ENCODE measurements at places on chromosomes 16 and 17.

GRCh38 chr16:78225919-78226318 lies 126.5 kb downstream of the WWOX start:
- no peak for DNase-seq
- no peaks in the 10 kb centered on the region for H3K4me1 ChIP-seq
- H3K27ac ChIP-seq = no peak overlapping the region
- no peaks in the 10 kb centered on the region for H3K27me3 ChIP-seq
- H3K4me3 ChIP-seq = no peak overlapping the region

DNA sequence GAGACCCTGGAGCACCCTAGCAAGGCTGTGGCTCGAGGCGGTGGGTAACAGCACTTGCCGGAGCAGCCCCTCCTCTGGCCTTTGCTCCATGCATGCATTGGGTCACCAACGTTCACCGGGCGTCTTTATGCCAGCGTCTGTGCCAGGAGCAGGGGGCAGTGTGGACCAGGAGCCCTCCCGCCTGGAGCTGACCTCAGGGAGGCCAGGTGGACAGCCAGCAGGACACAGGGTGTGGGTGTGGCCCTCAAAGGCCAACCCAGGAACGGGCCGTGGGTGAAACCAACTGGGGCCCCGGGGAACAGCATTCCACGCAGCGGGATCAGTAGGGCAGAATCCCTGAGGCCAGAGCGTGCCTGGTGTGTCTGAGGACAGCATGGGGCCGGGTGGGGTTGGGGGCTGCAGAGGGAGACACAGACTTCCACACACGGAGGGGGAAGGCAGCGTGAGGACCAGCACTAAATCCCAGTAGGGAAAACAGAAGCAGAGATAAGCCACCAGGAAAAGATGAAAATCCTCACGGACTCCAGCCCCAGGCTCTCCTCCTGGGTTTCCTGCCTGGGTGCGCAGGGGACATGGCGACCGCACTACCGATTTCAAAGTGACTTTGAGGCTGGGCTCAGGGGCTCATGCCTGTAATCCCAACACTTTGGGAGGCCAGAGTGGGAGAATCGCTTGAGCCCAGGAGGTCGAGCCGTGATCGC lies 2.9 kb upstream of the CD7 start:
- DNase-seq = no peak
- no peak overlapping the region for H3K27ac ChIP-seq
- H3K36me3 ChIP-seq = no peaks in the 10 kb centered on the region
- no peaks in the 10 kb centered on the region for H3K27me3 ChIP-seq
- peaks cover 2% of the 10 kb centered on the region for H3K4me1 ChIP-seq

GRCh38 chr16:84446596-84447392 lies 57.7 kb downstream of the MEAK7 start:
- no peak overlapping the region for H3K4me3 ChIP-seq
- no peaks in the 10 kb centered on the region for H3K4me1 ChIP-seq
- H3K27me3 ChIP-seq = no peaks in the 10 kb centered on the region
- no peak for DNase-seq
- H3K27ac ChIP-seq = no peak overlapping the region
- H3K36me3 ChIP-seq = no peaks in the 10 kb centered on the region

GRCh38 chr17:15496735-15497670 lies 29.6 kb upstream of the CDRT4 start:
- no peak overlapping the region for H3K4me3 ChIP-seq
- no peak for DNase-seq
- H3K27ac ChIP-seq = no peak overlapping the region
- H3K36me3 ChIP-seq = no peaks in the 10 kb centered on the region
- H3K4me1 ChIP-seq = no peaks in the 10 kb centered on the region

All from H1 (cell line).